ENCODE measurements at places on chromosomes 3 and 15.

- no peak for DNase-seq
These were observed 30.5 kb downstream of the MELTF start for GRCh38 chr3:196998966-196999760.

- DNase-seq = no peak
These were observed 175.4 kb downstream of the TBC1D2B start for GRCh38 chr15:77901921-77902750.

GRCh38 chr3:122745369-122746021, 48.1 kb downstream of the HSPBAP1 start:
- DNase-seq = no peak

DNA sequence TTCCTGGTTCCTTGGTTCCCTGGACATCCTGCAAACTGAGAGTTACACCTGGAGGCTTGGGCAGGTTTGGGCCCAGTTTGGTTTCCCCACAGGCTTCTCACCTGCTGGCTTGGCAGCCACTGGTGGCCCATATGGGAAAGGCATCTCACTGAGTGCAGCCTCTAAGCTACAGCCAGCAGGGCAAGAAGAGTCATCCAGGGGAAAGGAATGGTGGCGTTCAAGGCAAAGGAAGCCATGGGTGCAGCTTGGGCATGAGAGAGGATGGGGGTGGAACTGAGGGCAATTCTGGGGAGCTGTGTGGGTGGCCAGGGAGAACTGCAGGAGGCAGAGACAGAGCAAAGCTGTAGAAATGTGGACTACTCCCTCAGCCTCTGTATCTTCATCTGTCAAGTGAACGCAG, 106.4 kb downstream of the EPHB1 start:
- DNase-seq = no peak

DNA sequence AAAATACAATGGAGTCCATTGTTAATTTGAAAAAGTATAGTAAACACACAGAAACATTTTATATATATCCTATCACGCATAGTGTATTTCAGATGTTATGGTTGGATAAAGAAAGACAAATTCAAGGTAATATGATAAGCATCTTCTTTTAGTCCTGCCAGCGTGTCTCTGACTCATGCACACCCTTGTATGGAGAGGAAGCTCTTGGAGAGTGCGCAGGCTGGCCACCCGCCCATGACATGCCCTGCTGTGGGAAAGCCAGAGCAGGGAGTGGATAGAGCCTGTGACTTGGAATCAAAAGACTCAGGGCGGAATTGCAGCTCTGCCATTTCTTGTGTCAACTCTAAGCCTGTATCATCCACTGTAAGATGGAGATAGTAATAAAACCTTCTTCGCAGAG, 23.0 kb upstream of the COPG1 start:
- DNase-seq = no peak

GRCh38 chr15:31387092-31387478, 60.5 kb downstream of the KLF13 start:
- DNase-seq = no peak
